GM12878 (cell line): ENCODE measurements at places on chromosomes 7 and 10. TPM values are rescaled to one million over a fixed set of nuclear protein-coding genes. Genes with fewer than 3 reads are reported as not detected.

GRCh38 chr10:15155978-15156656 is 12.4 kb downstream of the NMT2 start:
- no peak for DNase-seq
- no peaks in the 10 kb centered on the region for H3K36me3 ChIP-seq
- H3K27me3 ChIP-seq = no peaks in the 10 kb centered on the region
- no peaks in the 10 kb centered on the region for H3K4me1 ChIP-seq
- H3K27ac ChIP-seq = no peak overlapping the region
- H3K4me3 ChIP-seq = no peak overlapping the region

- no peak overlapping the region for H3K4me3 ChIP-seq
- peaks cover 3% of the 10 kb centered on the region; the same call in 1 of the 2 replicates for H3K27me3 ChIP-seq
- H3K36me3 ChIP-seq = no peaks in the 10 kb centered on the region
- DNase-seq = no peak
- no peak overlapping the region for H3K27ac ChIP-seq
Measured at GRCh38 chr7:101633511-101633910, 4.4 kb upstream of the MYL10 start.

DNA sequence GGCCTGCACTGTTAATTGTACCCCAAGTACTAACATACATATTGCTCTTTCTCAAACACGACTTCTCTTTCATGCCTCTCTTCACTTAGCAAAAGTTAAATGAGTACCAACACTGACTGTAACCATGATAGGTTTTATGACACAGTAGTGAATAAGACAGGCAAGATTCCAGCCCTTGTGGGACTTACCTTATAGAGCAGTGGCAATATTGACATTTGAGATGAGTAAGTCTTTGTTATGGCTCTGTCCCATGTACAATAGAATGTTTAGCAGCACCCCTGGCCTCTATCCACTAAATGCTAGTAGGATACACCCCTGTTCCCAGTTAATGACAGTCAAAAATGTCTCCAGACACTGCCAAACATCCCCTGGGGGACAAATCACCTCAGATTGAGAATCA is 11.9 kb upstream of the COL1A2 start:
- no peaks in the 10 kb centered on the region for H3K4me1 ChIP-seq
- H3K4me3 ChIP-seq = no peak overlapping the region
- no peak for DNase-seq
- H3K27ac ChIP-seq = no peak overlapping the region
- H3K27me3 ChIP-seq = no peaks in the 10 kb centered on the region

Gene SORCS1
- total RNA-seq = 0.08 and 0.15 TPM in 2 replicates

Gene SSC4D
- 0.41 and 0.72 TPM in 2 replicates for total RNA-seq

Gene ITGB8
- 3.0 and 3.2 TPM in 2 replicates for total RNA-seq

- no peaks in the 10 kb centered on the region for H3K27me3 ChIP-seq
- H3K4me1 ChIP-seq = peaks cover 3% of the 10 kb centered on the region; the same call in 1 of the 2 replicates
- no peak overlapping the region for H3K4me3 ChIP-seq
- DNase-seq = no peak
- H3K27ac ChIP-seq = no peak overlapping the region
Measured at GRCh38 chr10:108039821-108040584, 875.5 kb upstream of the SORCS1 start.

- DNase-seq = no peak
- H3K4me1 ChIP-seq = no peaks in the 10 kb centered on the region
- H3K36me3 ChIP-seq = no peaks in the 10 kb centered on the region; the same call in none of the 2 replicates
- H3K27ac ChIP-seq = no peak overlapping the region
- H3K4me3 ChIP-seq = no peak overlapping the region
- no peaks in the 10 kb centered on the region for H3K27me3 ChIP-seq
Measured at GRCh38 chr7:96120445-96121225, 201.3 kb downstream of the SLC25A13 start.
